Colonic mucosa (tissue), 4 donors: ENCODE measurements at places on chromosomes 2 and 18. TPM values are rescaled to one million over a fixed set of nuclear protein-coding genes. Genes with fewer than 3 reads are reported as not detected.

DNA sequence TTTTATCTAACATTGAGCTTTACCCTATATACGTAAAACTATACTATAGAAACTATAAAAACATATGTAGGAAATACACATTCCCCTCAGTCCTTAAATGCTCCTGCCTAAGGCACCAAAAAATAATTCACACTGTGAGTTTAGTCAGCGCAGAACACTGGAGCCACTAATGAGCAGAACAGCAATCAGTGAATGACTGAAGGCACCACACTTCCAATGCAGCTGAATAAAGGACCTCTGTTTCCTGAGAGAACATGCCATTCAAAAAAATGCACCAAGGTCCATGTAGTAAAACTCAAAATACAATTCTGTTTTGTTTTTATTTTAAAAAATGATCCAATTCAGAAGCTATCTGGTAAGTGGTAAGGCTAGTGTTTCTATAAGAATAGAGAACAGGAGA lies 1280.6 kb upstream of the NRXN1 start:
- DNase-seq: no peak

DNA sequence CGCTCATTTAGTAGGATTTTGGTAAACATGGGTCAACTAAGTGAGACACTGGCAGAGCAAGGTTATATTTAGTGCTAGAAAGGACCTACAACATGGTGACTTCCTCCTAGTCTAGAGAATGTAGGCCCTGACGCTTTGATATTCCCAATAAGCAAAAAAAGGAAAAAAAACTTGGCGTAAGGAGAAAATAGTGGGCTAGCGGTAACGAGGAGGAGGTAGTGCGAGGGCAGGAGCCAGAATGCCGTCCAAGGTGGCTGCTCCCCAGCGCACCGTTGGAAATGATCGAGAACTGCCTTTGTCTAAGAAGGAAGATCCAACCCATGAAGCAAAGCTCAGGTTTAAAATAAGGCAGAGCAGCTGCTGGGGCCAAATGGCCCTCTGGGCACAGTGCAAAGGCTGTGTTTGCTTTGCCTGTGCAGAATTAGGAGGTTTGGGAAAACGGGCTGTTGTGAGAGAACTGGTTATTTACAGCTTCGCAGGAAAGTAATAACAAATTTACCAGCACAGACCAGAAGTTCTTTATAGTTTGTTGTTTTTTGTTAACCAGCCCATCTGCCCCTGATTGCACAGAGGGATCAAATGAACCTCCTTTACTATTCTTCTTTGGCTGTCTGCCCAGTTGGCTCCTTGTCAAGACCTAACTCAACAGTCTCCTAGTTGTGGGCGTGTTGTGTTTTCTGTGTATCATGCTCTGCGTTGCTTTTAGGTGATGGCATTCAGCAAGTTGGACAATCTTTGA lies 86.6 kb downstream of the ITGB1BP1 start:
- DNase-seq: peak; percentile 95

BOD1L2 gene
- total RNA-seq: not detected

DNA sequence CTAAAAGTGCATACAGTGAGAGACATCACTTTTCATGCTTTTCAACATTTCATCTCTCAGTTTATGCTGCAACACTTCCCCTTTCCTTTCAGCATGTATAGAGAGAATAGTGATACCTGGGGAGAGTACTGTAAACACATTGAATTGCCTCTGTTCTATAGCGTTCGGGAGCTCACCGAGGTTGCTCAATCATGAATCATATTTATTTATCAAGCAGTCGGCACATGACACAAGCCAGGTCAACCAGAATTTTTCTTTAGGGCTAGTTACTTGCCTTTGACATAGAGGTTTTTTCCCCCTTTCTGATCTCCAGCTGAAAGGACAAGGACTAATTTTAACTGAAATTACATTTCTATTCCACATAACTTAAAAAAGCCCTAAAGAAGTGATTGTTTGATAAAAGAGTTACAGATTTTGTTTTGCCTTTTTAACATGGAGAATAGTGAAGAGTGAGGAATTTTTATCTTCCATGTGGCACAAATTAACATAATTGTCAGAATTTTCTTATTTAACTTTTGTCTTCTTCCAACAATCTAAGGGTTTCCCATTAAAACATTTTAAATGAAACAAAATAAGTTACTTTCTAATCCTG lies 690.9 kb upstream of the TMEFF2 start:
- no peak for DNase-seq

GRCh38 chr18:8811115-8811514 lies 105.8 kb downstream of the MTCL1 start:
- DNase-seq: no peak

IL1R2 gene
- total RNA-seq: 50.1 TPM

DNA sequence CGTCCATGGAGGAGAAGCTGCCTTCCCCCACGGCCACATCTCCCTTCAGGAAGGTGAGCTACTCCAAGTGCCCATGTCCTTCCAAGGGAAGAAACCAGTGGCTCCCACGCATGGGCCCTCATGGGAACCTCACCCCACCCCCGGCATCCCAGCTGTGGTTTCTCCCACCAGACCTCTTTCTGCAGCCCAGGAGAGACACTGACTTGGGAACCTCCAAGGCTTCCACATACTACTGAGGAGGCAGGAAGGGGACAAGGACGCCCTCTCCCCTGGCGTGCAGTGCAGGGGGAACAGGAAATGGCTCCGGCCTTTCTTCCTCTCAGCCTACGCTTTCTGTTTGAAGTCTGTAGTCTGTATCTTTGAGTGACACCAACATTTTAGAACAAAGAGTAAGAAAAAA lies 104.5 kb upstream of the EPC2 start:
- DNase-seq: no peak

BMP10 gene
- total RNA-seq: not detected

SKOR2 gene
- not detected for total RNA-seq
